ENCODE measurements at places on chromosomes 4 and X.

DNA sequence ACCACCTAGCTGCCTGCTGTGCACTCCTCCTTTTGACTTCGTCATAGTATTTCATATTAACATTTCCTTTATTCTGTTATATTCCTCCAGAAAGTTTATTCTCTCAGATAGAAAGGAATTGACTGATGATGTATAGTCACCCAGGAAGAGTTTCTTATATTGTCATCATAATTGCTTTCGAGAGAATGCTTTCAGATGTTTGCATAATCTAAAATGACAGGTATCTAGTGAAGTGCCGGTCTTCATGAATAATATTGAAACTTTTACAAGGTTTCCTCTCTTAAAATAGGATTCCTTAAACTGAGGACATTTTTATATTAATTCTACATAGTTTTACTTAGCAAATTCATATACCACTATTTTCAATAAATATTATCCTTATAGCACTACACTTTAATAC lies 10.1 kb downstream of the SEC24D start:
- DNase-seq, result no peak

GRCh38 chrX:22950269-22951266 lies 49.2 kb upstream of the DDX53 start:
- DNase-seq, result no peak

GRCh38 chrX:10314530-10315104 lies 157.8 kb downstream of the CLCN4 start:
- DNase-seq, result no peak

DNA sequence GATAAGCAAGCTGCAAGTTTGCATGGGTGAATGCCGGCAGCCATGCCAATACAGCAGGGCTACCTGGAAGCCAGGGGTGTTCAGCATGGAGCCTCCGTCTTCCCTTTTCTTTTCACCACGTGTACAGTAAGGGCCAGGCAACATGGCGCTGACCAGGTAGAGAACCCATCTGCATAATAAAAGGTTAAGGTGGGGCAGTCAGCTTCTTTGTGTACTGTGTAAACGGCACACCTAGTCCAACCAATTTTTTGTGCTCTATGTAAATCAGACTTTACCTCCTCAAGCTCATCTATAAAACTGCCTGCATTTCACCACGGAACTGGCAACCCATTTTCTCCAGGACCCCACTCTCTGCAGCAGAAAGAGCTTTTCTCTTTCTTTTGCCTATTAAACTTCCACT lies 286.8 kb upstream of the VCX3A start:
- no peak for DNase-seq

- no peak for DNase-seq
Observed at GRCh38 chr4:145195167-145195952, 15.0 kb upstream of the OTUD4 start.

DNA sequence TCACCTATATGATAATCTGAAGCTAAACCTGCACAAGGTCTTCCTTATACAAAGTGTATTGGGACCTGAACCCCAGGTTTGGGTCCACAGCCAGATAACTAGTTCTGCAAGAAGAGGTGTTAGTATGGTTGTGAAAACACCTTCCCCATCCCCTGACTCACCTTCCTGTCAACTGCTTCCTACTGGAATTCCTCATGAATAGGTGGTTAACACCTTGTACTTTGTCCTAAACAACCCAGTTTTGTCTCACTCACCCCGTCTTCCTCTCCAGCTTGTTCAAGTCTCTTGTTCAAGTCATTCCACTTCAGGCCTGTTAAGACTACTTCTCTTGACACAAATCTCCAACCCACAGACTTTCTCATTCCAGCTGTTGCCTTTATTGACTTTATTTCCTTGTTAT lies 45.5 kb downstream of the CCNG2 start:
- no peak for DNase-seq

DNA sequence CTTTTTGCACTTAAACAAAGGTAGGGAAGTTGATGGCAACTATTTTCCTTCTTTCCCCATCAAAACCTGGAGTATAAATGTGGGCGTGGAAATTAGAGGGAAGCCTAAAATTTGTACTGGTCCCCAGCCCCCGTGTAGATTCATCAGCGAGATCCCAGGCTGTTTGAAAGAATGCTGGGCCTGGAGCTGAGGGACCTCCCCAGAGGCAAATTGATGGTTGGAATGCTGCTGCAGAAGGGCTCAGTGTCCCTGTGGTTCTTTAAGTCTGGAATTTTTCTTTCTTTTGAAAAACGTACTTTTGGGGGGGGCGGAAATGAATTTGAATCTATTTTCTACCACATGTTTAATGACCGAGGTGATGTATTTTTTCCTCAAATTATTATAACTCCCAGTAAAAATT lies 197.2 kb downstream of the CBR4 start:
- DNase-seq, result no peak

GRCh38 chrX:79369871-79370270 lies 2.7 kb upstream of the ITM2A start:
- DNase-seq, result no peak

- DNase-seq, result no peak
Observed at GRCh38 chr4:27807207-27807606, 946.6 kb downstream of the STIM2 start.

All from stimulated activated CD4-positive, alpha-beta T cell treated with anti-CD3 and anti-CD28 coated beads, TNF-alpha, amount 100 ng/mL, for 24 hours (primary cell).